Osteoblast (primary cell): ENCODE measurements at places on chromosomes 1 and 21. TPM values are rescaled to one million over a fixed set of nuclear protein-coding genes. Genes with fewer than 3 reads are reported as not detected.

Gene TBX19
- 1.1 and 1.5 TPM in 2 replicates for total RNA-seq

GRCh38 chr1:27548858-27549719, 54.9 kb downstream of the AHDC1 start:
- DNase-seq, result no peak
- no peaks in the 10 kb centered on the region for H3K27me3 ChIP-seq
- H3K27ac ChIP-seq, result no peak overlapping the region
- no peak overlapping the region for H3K4me3 ChIP-seq
- H3K4me1 ChIP-seq, result peaks cover 16% of the 10 kb centered on the region

- H3K27ac ChIP-seq, result no peak overlapping the region
- no peaks in the 10 kb centered on the region for H3K36me3 ChIP-seq
- peak; percentile 63 for DNase-seq
- no peaks in the 10 kb centered on the region for H3K4me1 ChIP-seq
- H3K4me3 ChIP-seq, result no peak overlapping the region
- no peaks in the 10 kb centered on the region for H3K27me3 ChIP-seq
Measured at GRCh38 chr1:227869851-227870305, 54.4 kb downstream of the PRSS38 start.

Gene IGSF5
- total RNA-seq, result not detected in 2 replicates

DNA sequence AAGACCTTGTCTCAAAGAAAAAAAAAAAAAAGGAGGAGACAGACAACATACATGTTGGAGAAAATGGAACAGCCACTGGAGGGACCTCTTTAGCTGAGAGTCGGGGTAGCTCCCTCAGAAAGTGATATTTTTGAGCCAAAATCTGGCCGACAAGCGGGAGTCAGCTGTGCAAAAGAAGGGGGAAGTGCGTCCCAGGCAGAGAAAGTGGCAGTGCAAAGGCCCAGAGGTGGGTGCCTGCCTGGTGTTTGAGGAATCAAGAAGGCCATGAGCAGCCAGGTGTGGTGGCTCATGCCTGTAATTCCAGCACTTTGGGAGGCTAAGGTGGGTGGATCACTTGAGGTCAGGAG, 6.1 kb upstream of the CROCC start:
- H3K27ac ChIP-seq, result no peak overlapping the region
- no peaks in the 10 kb centered on the region for H3K36me3 ChIP-seq
- H3K27me3 ChIP-seq, result no peaks in the 10 kb centered on the region
- H3K4me1 ChIP-seq, result peaks cover 4% of the 10 kb centered on the region
- H3K4me3 ChIP-seq, result no peak overlapping the region

- H3K36me3 ChIP-seq, result no peaks in the 10 kb centered on the region
- DNase-seq, result no peak
- no peaks in the 10 kb centered on the region for H3K4me1 ChIP-seq
Measured at GRCh38 chr1:30058970-30059369, 664.4 kb downstream of the MATN1 start.

DNA sequence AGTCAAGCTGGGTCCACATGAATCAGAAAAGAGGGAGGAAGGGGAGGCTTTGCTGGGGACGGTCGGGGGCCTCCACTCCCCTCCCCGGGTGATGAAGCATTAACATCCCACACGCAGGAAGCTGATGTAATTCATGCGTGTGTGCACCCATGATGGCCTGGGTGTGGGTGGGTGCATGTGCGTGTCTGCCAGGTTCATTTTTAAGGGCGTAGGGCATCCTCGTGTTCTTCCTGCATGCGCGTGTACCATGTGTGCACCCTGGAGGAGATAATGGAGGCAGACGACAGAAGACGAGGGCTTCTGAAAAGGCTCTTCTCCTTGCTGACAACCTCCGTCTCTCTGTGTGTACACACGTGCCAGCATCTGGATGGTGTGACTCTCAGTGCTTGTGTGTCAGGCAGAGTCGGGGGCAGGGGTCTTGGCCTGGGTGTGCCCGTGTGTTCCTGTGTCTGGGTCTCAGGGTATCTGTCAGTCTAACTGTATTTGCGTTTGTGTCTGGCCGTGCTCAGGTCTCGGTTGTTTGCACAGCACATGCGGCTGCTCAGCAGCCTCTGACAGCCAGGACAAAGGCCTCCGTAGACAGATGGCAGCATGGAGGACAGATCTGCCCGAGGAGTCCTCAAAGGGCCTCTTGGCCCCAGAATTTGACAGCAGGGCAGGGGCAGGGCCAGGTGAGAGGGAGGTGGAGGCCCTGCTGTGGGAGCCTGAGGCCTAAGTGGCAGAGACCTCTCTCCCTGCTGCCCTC, 2.4 kb downstream of the RAP1GAP start:
- H3K4me3 ChIP-seq, result no peak overlapping the region
- H3K36me3 ChIP-seq, result no peaks in the 10 kb centered on the region
- H3K27me3 ChIP-seq, result peaks cover 55% of the 10 kb centered on the region
- peaks cover 14% of the 10 kb centered on the region for H3K4me1 ChIP-seq

DNA sequence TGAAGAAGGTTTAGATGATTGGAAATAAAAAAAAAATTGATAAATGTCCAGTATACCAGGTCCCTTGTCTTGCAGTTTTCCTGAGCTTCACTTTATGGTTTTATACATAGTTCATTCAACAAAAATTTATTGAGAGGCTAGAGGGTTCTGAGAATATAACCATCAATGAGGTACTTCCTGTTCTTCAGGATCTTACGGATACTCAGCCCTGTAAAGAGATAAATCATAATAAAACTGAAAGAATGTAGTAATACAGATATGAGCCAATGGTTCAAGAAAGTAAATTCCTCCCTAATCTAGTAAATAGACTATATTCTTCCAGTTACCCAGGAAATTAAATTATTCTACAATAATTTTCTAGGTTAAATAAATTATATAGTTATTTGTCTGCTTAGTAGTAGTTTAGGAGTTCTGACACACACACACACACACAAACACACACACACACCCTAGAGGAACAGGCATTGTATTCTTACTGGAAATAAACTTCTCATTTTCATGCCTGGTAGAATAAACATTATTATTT, 70.4 kb upstream of the HMCN1 start:
- no peaks in the 10 kb centered on the region for H3K27me3 ChIP-seq
- no peak for DNase-seq
- no peaks in the 10 kb centered on the region for H3K36me3 ChIP-seq
- no peak overlapping the region for H3K27ac ChIP-seq

Gene TIAM1
- total RNA-seq, result 13.6 and 16.3 TPM in 2 replicates

DNA sequence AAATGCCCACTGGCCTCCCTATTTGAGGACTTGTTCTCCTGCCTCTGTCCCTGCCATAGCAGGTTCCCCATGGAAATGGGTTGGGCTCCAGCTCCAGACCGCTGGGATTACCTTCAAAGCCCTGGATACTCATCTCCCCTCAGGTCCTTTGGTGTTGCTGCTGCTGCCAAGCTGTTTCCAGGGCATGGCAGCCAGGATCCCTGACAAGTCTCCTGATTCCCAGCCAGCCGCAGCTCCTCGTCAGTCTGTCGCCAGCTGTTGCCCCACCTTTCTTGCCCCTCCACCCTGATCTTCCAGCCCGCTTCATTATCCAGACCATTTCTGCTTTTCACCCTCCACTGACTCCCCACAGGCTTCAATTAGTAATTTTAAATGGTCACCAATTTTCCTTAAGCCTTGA, 68.3 kb upstream of the KCND3 start:
- no peak overlapping the region for H3K4me3 ChIP-seq
- H3K27ac ChIP-seq, result no peak overlapping the region
- no peaks in the 10 kb centered on the region for H3K4me1 ChIP-seq
- H3K27me3 ChIP-seq, result no peaks in the 10 kb centered on the region
- H3K36me3 ChIP-seq, result no peaks in the 10 kb centered on the region

DNA sequence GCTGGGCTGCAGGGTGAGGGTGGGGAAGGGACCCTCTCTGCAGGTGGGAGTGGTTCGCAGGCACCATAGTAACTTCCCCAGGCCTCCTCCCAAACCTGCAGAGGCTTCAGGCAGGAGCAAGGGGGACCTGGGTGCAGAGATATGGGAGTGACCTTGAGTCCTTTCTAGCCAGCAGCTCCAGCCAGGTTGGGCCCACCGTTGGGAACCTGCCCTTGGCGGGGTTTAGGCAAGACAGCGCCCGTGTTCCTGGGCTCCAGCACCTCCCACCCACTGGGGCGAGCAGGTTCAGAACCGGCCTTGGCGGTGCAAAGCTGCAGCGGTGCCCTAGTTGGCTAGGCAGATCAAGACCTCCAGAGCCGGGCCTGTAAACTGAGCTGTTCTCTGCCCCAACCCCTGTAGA, 2.2 kb upstream of the PRDM16 start:
- DNase-seq, result peak; percentile 81
- no peak overlapping the region for H3K4me3 ChIP-seq
- no peak overlapping the region for H3K27ac ChIP-seq
- H3K4me1 ChIP-seq, result no peaks in the 10 kb centered on the region
- no peaks in the 10 kb centered on the region for H3K36me3 ChIP-seq

Gene PAPPA2
- 3.5 and 5.8 TPM in 2 replicates for total RNA-seq

GRCh38 chr21:38938343-38938742, 132.6 kb downstream of the ETS2 start:
- H3K4me3 ChIP-seq, result no peak overlapping the region
- no peaks in the 10 kb centered on the region for H3K36me3 ChIP-seq
- H3K27me3 ChIP-seq, result peaks cover 7% of the 10 kb centered on the region
- DNase-seq, result no peak

Gene LCE1F
- not detected in 2 replicates for total RNA-seq

DNA sequence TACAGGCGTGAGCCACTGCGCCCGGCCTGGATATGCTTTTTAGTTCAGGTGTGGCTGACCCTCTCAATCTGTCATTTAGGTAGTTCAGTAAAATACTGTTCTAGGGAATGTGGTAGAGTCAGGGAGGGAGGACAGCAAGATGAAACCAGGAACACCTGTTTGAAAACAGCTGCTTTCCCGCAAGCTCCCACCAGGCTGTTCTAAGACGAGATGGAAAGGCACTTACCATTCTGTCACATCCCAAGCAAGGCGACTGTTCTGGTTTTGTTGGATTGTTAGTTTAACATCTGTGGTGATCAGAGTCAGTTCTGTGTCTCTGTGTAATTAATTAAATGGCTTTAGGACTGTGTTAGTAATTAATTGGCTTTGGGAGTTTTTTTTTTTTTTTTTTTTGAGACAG, 2.9 kb downstream of the CHAF1B start:
- H3K36me3 ChIP-seq, result no peaks in the 10 kb centered on the region
- no peaks in the 10 kb centered on the region for H3K27me3 ChIP-seq
- no peak overlapping the region for H3K4me3 ChIP-seq
- peaks cover 2% of the 10 kb centered on the region for H3K4me1 ChIP-seq
- no peak for DNase-seq
- H3K27ac ChIP-seq, result no peak overlapping the region

GRCh38 chr1:182972231-182972630, 19.3 kb upstream of the SHCBP1L start:
- H3K36me3 ChIP-seq, result no peaks in the 10 kb centered on the region
- no peak overlapping the region for H3K27ac ChIP-seq
- H3K27me3 ChIP-seq, result no peaks in the 10 kb centered on the region
- H3K4me1 ChIP-seq, result peaks cover 6% of the 10 kb centered on the region

DNA sequence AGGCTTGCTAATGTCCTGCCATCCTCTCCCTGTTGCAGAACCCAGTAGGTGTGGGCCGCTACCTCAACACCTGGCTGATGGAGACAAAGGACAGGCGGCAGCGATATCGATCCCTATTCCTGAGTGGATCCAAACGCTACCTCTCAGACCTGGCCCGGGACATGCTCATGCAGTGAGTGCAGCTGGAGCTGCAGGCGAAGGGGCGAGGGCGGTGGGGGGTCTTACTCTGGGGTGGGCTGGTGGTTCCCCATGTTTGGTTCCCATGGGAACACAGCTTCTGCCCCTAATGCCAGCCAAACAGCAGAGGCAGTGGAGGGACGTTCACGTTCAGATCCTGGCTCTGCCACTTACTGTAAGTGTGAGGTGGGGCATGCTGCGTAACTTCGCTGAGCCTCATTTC, 15.8 kb upstream of the TTC22 start:
- no peaks in the 10 kb centered on the region for H3K36me3 ChIP-seq
- no peak overlapping the region for H3K4me3 ChIP-seq
- no peak overlapping the region for H3K27ac ChIP-seq
- DNase-seq, result no peak
- H3K4me1 ChIP-seq, result no peaks in the 10 kb centered on the region

Gene FMO3
- total RNA-seq, result 44.5 and 63.9 TPM in 2 replicates

Gene IVL
- total RNA-seq, result not detected in 2 replicates

DNA sequence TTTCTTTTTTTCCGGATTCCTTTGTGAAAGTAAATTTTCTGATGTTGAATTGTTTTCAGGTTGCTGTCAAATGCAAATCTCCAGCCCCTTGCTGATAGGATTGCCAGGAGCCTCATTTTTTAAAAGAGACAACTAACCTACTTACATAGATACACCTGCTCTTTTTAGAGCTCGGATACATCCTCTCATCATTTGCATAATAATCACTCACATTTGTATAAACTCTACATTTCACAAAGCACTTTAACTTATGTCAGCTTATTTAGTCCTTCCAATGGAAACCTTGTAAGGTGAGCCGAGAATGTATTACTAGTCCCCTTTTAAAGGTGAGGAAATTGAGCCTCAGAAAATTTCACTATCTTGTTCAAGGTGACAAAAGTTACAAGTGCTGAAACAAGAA, 84.8 kb downstream of the KCTD3 start:
- DNase-seq, result no peak
- H3K4me1 ChIP-seq, result no peaks in the 10 kb centered on the region
- no peak overlapping the region for H3K27ac ChIP-seq
- H3K27me3 ChIP-seq, result peaks cover 2% of the 10 kb centered on the region

DNA sequence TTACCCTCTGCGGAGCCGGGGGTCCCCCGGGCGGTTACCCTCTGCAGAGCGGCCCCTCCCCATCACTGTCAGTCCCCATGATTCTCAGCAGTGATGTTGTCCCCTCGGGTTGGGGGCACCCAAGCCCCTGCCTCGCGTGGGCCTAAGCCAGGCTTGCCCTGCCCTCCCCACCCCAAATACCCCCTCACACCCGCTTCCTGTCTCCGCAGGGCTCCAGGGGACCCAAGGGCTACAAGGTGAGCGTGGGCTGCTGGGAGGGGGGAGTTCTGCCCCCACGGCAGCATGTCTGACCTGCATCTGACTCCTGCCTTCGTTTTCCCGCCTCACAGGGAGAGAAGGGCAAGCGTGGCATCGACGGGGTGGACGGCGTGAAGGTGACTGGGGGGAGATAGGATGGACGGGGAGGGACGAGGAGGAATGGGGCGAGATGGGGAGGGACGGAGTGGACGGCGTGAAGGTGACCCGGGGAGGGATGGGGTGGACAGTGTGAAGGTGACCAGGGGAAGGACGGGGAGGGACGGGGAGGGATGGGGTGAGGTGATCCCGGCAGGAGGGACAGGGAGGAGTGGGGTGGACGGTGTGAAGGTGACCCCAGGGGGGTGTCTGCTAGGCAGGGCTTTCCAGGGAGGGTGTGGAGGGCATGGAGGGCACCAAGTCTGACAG, 8.6 kb downstream of the COL6A1 start:
- peaks cover 89% of the 10 kb centered on the region for H3K36me3 ChIP-seq
- peaks cover 3% of the 10 kb centered on the region for H3K4me1 ChIP-seq
- H3K27ac ChIP-seq, result no peak overlapping the region
- DNase-seq, result peak; percentile 90
- H3K4me3 ChIP-seq, result no peak overlapping the region
- H3K27me3 ChIP-seq, result no peaks in the 10 kb centered on the region
